ENCODE measurements at places on chromosomes 13 and 19.

DNA sequence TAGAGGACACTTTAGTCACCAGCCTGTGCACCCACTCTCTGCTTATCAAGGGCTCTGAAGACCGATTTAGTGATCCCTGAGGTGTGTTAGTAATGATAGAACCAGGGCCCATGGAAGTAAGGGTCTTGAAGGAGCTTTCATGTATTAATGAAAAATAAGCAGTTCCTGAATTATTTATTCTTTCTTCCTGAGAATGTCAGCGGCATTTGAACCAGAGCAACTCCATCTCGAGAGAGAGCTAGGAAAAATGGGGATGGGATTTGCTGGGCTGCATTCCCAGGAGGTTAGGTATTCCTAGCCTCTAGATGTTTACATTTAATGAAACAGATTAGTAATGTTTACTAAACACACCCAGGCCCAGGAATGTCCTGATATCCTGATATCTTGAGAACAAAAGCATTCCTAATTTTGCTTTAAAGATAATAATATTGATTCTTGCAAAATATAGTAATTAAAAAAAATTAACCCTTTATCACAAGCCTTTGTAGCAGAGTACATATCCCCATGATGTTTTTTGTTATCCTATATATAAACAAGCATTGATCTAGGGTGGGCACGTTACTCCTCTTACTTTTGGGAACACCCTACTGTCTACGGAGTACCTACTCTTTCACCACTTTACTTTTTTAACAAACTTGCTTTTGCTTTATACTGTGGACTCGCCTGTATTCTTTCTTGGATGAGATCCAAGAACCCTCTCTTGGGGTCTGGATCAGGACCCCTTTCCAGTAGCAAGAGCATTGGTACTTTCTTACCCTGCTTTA, 63.1 kb downstream of the COG3 start:
- DNase-seq: no peak

GRCh38 chr13:45224176-45224575, 23.3 kb upstream of the KCTD4 start:
- no peak for DNase-seq

GRCh38 chr13:52926971-52927370, 78.5 kb upstream of the PCDH8 start:
- DNase-seq: no peak

DNA sequence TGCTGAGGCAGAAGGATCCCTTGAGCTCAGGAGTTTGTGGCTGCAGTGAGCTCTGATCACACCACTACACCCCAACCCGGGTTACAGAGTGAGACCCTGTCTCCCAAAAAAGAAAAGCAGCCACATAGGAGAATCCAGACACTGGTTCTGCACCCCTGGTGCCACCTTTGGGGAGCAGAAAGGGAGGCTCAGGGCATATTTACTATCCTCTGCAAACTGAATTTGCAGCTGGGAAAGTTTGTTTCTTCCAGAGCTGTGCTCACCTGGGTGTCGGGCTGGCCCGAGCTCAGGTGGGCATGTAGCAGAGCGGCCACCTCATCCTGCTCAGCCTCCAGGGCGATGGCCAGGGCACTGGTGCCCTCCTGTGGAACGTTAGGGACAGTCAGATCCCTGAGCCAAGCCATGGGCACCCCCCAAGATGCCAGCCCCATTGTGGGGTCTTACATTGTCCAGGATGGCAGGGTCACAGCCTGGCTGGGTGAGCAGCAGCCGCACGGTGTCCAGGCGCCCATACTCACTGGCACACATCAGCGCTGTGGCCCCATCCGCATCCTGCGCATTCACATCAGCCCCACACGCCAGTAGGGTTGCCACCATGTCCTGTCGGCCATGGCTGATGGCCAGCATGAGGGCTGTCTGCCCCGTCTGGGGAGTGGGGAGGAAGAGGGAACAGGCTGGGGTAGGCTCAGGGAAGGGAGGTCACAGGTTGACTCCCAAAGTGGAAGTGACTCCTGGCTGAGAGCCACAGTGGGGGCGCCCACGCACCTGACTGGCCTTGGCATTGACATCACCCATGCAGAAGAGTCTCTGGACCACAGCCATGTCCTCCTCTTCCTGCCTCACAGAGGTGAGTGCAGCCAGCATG, 3.1 kb downstream of the RPS28 start:
- no peak for DNase-seq

- no peak for DNase-seq
These were observed 24.3 kb downstream of the RCBTB1 start for GRCh38 chr13:49561062-49561410.

- no peak for DNase-seq
These were observed 1709.2 kb upstream of the PCDH20 start for GRCh38 chr13:63124863-63125262.
